ENCODE measurements at places on chromosomes 2 and 18. TPM values are rescaled to one million over a fixed set of nuclear protein-coding genes. Genes with fewer than 3 reads are reported as not detected.

The LRP2 gene
- not detected for total RNA-seq

GRCh38 chr2:221397187-221397586 is 174.9 kb downstream of the EPHA4 start:
- H3K4me3 ChIP-seq: no peak overlapping the region
- DNase-seq: no peak
- H3K4me1 ChIP-seq: no peaks in the 10 kb centered on the region
- no peak overlapping the region for H3K27ac ChIP-seq

- peaks cover 5% of the 10 kb centered on the region for H3K4me1 ChIP-seq
- H3K36me3 ChIP-seq: no peaks in the 10 kb centered on the region
- H3K4me3 ChIP-seq: no peak overlapping the region
- no peak for DNase-seq
- no peak overlapping the region for H3K27ac ChIP-seq
Observed at GRCh38 chr2:20542746-20543468, 96.0 kb downstream of the RHOB start.

The RALB gene
- 20.2 TPM for total RNA-seq

GRCh38 chr2:22887426-22887825 is 497.6 kb upstream of the KLHL29 start:
- no peak for DNase-seq
- H3K4me1 ChIP-seq: no peaks in the 10 kb centered on the region
- H3K27ac ChIP-seq: no peak overlapping the region
- no peak overlapping the region for H3K4me3 ChIP-seq
- no peaks in the 10 kb centered on the region for H3K27me3 ChIP-seq

DNA sequence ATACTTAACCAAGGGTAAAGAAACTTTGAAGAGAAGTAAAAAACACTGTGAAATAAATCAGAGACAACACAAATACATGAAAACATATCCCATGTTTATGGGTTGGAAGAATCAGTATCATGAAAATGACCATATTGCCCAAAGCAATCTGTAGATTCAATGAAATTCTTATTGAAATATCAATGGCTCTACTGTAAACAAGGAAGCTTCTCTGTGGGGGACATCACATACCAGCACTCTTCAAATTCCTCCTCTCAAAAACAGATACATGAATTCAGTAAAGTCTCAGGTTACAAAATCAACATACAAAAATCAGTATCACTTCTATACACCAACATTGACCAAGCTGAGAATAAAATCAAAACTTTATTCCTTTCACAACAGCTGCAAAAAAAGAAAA is 63.5 kb upstream of the CNTNAP5 start:
- H3K36me3 ChIP-seq: no peaks in the 10 kb centered on the region
- no peak overlapping the region for H3K4me3 ChIP-seq
- no peaks in the 10 kb centered on the region for H3K4me1 ChIP-seq
- H3K27ac ChIP-seq: no peak overlapping the region
- no peak for DNase-seq
- H3K27me3 ChIP-seq: no peaks in the 10 kb centered on the region

- H3K4me1 ChIP-seq: no peaks in the 10 kb centered on the region
- no peak overlapping the region for H3K4me3 ChIP-seq
- H3K27me3 ChIP-seq: peaks cover 32% of the 10 kb centered on the region
- no peak overlapping the region for H3K27ac ChIP-seq
- no peaks in the 10 kb centered on the region for H3K36me3 ChIP-seq
- DNase-seq: no peak
Observed at GRCh38 chr2:191885098-191885497, 38.2 kb upstream of the CAVIN2 start.

DNA sequence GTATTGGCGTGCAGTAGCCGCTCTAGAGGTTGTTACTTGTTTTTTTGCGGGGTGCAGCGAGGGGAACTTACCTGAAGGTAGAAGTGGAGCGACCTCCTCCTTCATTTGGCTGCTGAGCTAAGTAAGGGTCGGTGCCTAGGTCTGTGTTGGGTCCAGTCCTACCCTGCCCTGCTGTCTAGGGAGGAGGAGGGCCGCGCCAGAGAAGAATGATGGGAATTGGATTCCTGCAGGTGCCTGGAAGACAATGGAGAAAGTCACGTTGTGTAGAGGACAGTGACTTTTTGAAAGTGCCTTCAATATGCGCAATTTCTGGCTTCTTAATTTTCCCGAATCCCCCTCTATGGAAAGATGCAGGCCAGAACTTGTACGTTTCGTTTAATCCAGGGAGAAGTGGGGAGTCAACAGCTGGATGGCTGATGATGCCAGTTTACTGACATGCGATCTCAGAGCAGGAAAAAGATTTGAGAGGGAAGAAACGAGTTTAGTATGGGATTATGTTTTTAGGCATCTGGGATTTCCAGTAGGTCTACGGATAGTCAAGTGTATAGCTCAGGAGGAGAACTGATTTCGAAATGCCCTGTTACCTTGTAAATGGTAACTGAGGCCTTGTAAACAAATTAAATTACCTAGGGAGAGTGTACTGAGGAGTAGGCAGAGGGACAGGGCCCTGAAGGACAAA is 653 bp downstream of the MRPS9 start:
- no peak for DNase-seq
- no peaks in the 10 kb centered on the region for H3K27me3 ChIP-seq
- peaks cover 5% of the 10 kb centered on the region for H3K36me3 ChIP-seq
- peaks cover 24% of the 10 kb centered on the region for H3K4me1 ChIP-seq

- H3K4me1 ChIP-seq: peaks cover under 1% of the 10 kb centered on the region
- peaks cover 31% of the 10 kb centered on the region for H3K27me3 ChIP-seq
- no peaks in the 10 kb centered on the region for H3K36me3 ChIP-seq
- H3K27ac ChIP-seq: no peak overlapping the region
- H3K4me3 ChIP-seq: no peak overlapping the region
- no peak for DNase-seq
Observed at GRCh38 chr18:77162580-77162979, 30.0 kb upstream of the MBP start.

The UGGT1 gene
- total RNA-seq: 37.1 TPM

GRCh38 chr2:175575346-175576258 is 394.1 kb upstream of the ATP5MC3 start:
- H3K27ac ChIP-seq: no peak overlapping the region
- DNase-seq: no peak
- peaks cover 3% of the 10 kb centered on the region for H3K4me1 ChIP-seq
- H3K36me3 ChIP-seq: no peaks in the 10 kb centered on the region
- peaks cover 30% of the 10 kb centered on the region for H3K27me3 ChIP-seq

The SH2D6 gene
- total RNA-seq: 0.26 TPM

DNA sequence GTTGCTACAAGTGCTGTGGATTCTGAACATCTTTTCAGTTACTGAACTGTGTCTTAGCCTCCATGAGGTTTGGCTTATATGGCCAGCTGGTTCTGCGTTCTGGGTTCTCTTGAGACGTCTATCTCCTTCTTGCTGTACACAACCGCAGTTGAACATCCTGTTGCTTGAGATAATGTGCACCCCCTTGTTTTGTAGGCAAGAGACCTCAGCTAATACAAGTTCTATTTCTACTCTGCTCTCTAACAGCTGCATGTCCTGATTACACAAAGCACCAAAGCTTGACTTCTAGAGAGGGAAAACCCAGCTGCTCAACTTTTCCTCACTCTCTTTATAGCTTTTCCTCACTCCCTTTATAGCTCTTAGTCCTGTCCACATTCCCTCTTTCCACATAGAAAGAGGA is 176.0 kb downstream of the LTBP1 start:
- DNase-seq: no peak
- H3K27me3 ChIP-seq: peaks cover 31% of the 10 kb centered on the region
- no peak overlapping the region for H3K4me3 ChIP-seq
- H3K36me3 ChIP-seq: no peaks in the 10 kb centered on the region
- H3K27ac ChIP-seq: no peak overlapping the region

DNA sequence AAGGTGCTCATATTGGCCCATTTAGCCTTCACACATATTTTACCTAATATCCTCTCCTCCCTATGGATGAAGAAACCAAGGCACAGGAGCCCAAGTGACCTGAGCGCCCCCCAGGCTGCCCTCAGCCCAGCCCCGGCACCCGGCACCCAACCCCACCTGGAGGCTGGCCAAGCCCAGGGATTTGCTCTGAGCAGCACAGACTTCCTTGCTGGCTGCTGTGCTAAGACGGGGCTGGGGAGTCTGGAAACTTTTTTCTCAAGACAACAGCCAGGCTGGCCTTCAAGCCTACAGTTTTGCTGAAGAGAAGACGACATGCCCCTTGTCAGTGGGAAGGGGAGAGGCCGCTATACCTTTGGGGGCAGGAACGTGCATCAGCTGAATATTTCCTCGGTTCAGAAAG is 52.7 kb upstream of the LAMA1 start:
- no peak overlapping the region for H3K27ac ChIP-seq
- DNase-seq: no peak
